ENCODE measurements at places on chromosomes 11 and 22. TPM values are rescaled to one million over a fixed set of nuclear protein-coding genes. Genes with fewer than 3 reads are reported as not detected.

DNA sequence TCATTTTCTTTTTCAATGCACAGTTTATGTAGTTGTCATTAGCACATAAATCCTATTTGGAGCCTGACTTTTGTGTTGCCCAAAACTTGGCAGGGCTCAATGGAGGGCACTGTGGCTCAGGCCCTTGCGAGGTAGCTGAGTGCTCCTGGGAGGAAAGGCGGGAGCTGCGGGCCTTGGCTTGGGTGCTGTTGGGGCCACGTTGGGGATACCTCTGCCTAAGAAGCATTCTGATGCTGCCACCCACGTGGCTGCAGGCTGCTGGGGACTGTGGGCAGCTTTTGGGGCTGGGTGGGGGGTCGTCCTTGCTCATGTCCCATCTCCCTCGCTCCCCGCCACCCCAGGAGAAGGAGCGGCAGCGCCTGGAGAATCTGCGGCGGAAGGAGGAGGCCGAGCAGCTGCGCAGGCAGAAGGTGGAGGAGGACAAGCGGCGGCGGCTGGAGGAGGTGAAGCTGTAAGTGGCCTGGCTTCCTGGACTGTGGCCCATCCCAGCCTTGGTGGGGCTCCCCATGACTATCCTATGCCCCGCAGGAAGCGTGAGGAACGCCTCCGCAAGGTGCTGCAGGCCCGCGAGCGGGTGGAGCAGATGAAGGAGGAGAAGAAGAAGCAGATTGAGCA, 20.9 kb downstream of the INCENP start:
- no peaks in the 10 kb centered on the region for H3K4me1 ChIP-seq
- H3K27ac ChIP-seq, result no peak overlapping the region
- no peaks in the 10 kb centered on the region for H3K36me3 ChIP-seq
- DNase-seq, result no peak
- H3K27me3 ChIP-seq, result no peaks in the 10 kb centered on the region

GRCh38 chr11:59053387-59053786, 32.7 kb upstream of the GLYATL1B start:
- no peaks in the 10 kb centered on the region for H3K36me3 ChIP-seq
- H3K4me1 ChIP-seq, result no peaks in the 10 kb centered on the region
- H3K27ac ChIP-seq, result no peak overlapping the region
- no peak overlapping the region for H3K4me3 ChIP-seq
- peak; percentile 31 for DNase-seq

GRCh38 chr11:111598148-111598547, 4.1 kb upstream of the SIK2 start:
- H3K27ac ChIP-seq, result no peak overlapping the region
- H3K27me3 ChIP-seq, result no peaks in the 10 kb centered on the region
- H3K4me1 ChIP-seq, result peaks cover under 1% of the 10 kb centered on the region
- no peaks in the 10 kb centered on the region for H3K36me3 ChIP-seq
- no peak overlapping the region for H3K4me3 ChIP-seq
- no peak for DNase-seq

GRCh38 chr22:40055143-40055883, 60.6 kb downstream of the FAM83F start:
- no peak for DNase-seq
- no peaks in the 10 kb centered on the region for H3K27me3 ChIP-seq
- H3K27ac ChIP-seq, result no peak overlapping the region

DNA sequence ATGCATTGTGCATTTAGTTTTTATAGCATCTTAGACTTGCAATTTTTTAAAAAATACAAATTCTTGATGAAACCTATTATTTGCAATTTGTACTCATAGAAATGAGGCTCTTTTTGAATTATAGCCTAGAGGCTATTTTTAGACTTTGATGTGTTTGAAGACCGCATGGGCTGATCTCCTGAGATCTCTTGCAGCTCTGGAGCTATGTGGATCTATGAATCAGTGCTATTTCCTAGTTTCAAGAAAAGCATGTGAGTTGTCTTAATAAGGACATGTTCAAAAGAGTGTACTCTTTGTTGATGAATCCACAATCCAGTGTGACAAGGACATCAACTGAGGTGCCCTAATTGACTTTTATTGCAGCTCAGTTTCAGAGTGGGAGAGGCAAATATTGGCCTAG, 620.5 kb downstream of the ETS1 start:
- DNase-seq, result no peak
- no peaks in the 10 kb centered on the region for H3K4me1 ChIP-seq
- H3K4me3 ChIP-seq, result no peak overlapping the region
- no peaks in the 10 kb centered on the region for H3K36me3 ChIP-seq
- H3K27me3 ChIP-seq, result no peaks in the 10 kb centered on the region

DNA sequence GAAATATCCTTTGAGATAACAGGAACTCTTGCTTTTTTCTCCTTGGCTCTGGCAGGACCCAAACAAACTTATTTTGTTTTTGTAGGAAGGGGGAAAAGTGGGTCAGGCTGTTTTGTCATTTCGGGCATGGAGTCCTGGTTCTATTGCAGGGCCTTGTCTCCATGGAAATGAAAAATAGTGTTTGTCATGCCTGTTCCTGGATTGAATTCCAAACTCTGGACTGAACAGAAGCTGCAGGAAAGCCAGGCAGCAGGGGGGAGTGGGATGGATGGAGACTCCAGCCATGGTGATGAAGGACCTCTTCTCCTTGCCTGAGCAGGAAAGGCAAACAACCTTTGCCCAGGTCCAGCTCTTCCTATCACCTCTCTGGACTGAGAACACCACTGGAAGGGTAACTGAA, 87.0 kb downstream of the SCN3B start:
- no peaks in the 10 kb centered on the region for H3K4me1 ChIP-seq
- no peak overlapping the region for H3K27ac ChIP-seq
- H3K36me3 ChIP-seq, result no peaks in the 10 kb centered on the region
- no peak overlapping the region for H3K4me3 ChIP-seq
- no peaks in the 10 kb centered on the region for H3K27me3 ChIP-seq
- no peak for DNase-seq

DNA sequence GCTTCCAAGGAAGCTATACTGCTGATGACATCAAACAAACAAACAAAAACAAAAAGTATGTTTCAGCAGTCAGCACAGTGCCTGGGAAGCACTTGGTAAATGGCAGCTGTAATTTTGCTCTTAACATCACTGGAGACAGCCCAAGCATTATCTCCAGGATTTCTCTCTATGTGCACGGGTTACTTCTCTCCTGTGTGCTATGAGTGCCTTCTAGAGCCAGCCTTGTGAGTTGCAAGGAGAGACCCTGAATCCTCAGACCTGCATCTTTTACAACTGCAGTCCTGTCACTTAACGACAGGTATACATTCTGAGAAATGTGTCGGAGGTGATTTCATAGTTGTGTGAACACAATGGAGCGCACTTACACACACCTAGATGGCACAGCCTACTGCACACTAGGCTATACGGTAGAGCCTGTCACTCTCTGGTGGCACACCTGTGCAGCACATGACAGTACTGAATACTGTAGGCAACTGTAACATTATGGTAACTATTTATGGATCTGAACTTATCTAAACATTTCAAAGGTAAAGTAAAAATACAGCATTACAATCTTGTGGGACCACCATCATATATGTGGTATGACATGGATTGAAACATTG, 662.5 kb upstream of the B3GAT1 start:
- no peaks in the 10 kb centered on the region for H3K27me3 ChIP-seq
- DNase-seq, result no peak

DNA sequence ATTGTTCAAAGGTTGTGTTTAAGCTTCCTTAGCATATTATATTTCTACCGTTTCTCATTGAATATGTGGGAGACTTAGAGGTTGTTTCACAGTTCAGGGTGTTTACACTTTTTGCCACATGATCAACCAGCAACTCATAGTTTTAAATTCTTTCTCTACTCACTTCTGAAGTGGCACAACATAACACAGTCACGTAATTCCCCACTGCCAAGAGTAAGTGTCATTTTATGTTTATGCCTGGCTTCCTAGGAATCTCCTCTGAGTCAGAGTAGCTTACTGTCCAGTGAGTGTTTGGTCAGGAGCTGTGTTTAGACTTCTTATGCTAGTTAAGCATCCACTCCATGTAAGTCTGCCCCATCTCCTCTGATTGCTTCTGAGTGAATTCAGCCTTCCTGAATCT, 520.8 kb upstream of the KIRREL3 start:
- H3K27ac ChIP-seq, result no peak overlapping the region
- DNase-seq, result no peak
- H3K36me3 ChIP-seq, result no peaks in the 10 kb centered on the region

DNA sequence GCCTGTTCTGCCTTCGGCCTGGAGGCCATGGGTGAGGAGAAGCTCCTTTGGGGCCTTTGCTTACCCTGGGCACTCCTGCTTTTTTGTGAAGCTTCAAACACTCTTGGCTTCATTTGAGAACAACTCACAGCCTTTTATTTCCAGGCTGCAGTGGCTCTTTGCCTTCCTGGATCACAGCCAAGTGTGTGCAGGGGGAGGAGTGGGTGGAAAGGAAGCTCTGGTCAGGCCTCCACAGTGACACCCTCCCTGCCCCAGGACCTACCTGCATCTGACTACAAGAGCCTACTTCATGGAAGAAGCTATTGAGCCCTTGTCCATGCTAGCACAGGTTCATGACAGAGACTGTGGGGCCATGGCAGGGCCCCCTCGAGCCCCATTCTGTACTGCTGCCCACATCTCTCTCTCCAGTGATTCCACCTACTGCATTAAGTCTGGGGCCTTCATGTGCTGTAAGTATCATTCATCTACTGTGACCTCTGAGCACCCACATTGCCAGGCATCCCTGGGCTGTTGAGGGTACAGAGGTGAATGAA, 52.3 kb downstream of the GAB4 start:
- no peak overlapping the region for H3K4me3 ChIP-seq
- H3K36me3 ChIP-seq, result no peaks in the 10 kb centered on the region
- H3K27me3 ChIP-seq, result no peaks in the 10 kb centered on the region
- no peak overlapping the region for H3K27ac ChIP-seq

- H3K4me1 ChIP-seq, result no peaks in the 10 kb centered on the region
- no peak overlapping the region for H3K4me3 ChIP-seq
- DNase-seq, result no peak
- H3K36me3 ChIP-seq, result no peaks in the 10 kb centered on the region
- no peak overlapping the region for H3K27ac ChIP-seq
Measured at GRCh38 chr11:380095-380480, 10.8 kb downstream of the B4GALNT4 start.

DNA sequence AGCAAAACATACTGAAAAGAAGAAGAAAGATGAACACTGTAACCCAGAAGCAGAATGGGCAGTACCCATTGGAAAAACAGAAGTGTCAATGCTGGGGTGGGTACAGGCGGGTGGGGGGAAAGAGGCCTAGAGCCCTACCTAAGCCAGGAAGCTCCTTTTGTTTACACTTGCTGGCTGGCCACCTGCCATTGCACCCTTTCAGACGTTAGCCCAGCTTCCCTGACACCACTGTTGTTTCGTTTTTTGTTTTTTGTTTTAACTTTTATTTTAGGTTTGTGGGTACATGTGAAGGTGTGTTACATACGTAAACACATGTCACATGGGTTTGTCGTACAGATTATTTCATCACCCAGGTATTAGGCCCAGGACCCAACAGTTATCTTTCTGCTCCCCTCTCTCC, 55.4 kb downstream of the PLEKHA7 start:
- peaks cover 25% of the 10 kb centered on the region for H3K4me1 ChIP-seq
- no peak overlapping the region for H3K27ac ChIP-seq
- no peak overlapping the region for H3K4me3 ChIP-seq
- no peak for DNase-seq
- no peaks in the 10 kb centered on the region for H3K36me3 ChIP-seq

DNA sequence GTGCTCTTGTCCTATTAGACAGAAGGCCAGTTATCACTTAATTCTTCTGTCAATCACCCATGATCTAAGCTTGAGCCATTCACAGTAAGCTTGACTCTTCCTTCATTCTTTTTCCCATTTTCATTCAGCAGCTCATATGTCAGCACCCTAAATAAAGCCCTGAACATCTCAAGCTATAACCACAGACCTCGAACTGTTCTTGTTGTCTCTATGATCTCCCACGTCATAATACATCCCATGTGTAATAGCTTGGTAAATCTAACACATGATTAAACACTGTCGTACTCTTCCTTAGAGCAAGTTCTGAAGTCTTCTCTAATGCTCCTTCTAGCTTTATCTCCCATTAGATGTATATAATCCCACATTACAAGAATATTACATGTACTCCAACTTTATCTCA, 14.4 kb downstream of the MUC15 start:
- no peaks in the 10 kb centered on the region for H3K36me3 ChIP-seq
- no peak overlapping the region for H3K4me3 ChIP-seq
- no peaks in the 10 kb centered on the region for H3K27me3 ChIP-seq
- no peaks in the 10 kb centered on the region for H3K4me1 ChIP-seq
- no peak overlapping the region for H3K27ac ChIP-seq
- DNase-seq, result no peak

The ZBTB3 gene
- total RNA-seq, result 4.2 TPM

The MPPED2 gene
- total RNA-seq, result 2.7 TPM

The SYCE3 gene
- total RNA-seq, result 0.63 TPM

The SSRP1 gene
- 61.9 TPM for total RNA-seq
